ENCODE measurements at places on chromosomes 2 and 18.

DNA sequence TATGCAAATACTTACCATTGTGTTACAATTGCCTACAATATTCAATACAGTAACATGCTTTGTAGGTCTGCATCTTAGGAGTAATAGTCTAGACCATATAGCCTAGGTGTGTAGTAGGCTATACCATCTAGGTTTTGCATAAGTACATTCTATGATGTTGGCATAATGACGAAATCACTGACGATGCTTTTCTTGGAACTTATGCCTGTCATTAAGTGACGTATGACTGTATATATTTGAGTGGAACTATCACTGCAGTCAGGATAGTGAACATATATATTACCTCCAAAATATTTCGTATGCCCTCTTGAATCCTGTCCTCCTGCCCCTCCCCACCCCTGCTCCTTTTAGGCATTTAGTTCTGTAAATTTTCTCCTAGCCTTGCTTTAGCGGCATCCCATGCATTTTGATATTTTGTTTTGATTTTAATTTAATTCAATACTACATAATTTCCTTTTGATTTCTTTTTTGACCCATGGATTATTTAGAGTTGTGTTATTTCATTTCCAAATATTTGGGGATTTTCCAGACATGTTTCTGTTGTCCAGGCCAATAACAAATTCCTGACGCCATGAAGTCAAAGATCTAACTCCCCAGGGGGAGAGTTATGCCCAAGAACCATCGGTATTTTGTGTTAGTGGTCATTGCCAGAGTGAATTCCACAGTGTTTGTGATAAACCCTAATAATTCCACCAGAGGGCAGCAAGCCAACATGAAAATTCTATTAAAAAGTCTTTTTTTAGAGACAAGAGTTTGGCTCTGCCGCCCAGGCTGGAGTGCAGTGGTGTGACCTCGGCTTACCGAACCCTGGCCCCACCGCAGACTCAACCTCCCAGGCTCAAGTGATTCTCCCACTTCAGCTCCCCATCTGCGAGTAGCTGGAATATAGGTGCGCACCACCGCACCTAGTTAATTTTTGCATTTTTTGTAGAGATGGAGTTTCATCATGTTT lies 24.2 kb upstream of the CASP8 start:
- DNase-seq = no peak

DNA sequence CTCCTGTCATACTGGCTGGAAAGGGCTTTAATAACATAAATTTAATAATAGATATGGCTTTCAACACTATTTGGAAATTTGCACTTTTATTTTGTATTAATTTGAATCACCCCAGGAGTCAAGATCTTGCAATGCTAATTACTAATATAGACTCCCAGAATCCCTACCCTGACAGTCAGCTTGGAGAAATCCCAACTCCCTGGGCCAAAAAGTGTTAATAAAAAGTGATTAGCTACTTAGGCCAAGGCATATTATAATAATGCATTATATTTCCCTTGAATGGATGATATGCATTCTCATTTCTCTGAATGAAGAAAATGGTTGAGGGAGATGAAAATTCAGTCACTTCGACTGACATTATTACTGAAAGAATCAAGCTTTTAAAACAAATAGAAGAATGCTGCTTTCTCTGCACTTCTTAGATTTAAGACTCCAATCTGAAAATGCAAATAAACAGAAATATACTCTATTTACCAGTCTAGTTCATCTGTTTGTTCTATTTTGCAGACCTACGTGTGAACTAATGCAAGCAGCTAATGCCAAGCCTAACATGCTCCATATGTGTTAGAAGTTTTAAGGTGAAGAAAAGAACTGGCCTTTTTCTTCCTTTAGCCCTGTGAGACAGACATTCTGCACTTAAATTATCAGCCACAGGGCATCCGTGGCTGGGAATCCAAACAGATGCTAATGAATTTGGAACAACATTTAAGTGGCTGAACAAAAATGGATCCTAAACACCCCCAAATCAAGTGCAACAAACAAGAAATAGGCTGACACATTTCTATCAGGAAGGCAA lies 33.9 kb upstream of the INSIG2 start:
- DNase-seq = no peak

DNA sequence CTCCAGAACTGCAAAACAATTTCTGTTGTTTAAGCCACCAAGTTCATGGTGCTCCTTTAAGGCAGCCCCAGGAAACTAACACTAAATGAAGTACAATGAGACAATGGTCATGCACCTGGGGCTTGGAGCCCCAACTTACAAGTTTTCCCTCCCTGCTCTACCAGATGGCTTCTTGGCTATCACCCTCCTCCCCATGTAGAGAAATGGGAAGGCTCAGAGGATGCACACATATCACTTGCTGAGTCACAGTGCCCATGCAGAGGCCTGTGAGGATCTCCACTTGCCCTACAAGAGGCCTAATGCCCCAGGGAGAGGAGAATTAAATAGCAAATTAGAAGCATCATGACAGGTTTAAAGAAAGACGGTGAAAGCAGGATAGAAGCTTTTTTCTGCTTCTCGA lies 270.9 kb downstream of the TTC32 start:
- no peak for DNase-seq

DNA sequence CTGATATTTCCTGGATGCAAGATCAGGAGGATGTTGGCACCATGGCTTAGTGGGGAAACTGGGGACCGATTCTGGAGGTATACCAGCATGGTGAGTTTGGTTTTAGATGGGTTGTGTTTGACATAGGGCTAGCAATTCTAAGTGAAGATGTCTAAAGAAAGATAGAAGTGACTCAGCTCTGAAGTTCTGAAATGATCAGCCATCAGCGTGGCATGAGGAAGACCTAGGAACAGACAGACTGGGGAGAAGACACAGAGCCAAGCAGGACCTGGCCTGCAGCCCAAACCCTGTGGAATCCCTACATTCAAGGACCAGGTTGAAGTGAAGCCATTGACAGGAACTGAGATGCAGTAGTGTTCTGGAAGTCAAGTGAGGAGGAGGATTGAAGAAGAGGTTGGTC lies 39.8 kb downstream of the HRH4 start:
- no peak for DNase-seq

- DNase-seq = peak; percentile 11
These were observed 645 bp downstream of the KCTD18 start for GRCh38 chr2:200509235-200509611.

- no peak for DNase-seq
These were observed 115.3 kb upstream of the TANK start for GRCh38 chr2:161044921-161045320.

DNA sequence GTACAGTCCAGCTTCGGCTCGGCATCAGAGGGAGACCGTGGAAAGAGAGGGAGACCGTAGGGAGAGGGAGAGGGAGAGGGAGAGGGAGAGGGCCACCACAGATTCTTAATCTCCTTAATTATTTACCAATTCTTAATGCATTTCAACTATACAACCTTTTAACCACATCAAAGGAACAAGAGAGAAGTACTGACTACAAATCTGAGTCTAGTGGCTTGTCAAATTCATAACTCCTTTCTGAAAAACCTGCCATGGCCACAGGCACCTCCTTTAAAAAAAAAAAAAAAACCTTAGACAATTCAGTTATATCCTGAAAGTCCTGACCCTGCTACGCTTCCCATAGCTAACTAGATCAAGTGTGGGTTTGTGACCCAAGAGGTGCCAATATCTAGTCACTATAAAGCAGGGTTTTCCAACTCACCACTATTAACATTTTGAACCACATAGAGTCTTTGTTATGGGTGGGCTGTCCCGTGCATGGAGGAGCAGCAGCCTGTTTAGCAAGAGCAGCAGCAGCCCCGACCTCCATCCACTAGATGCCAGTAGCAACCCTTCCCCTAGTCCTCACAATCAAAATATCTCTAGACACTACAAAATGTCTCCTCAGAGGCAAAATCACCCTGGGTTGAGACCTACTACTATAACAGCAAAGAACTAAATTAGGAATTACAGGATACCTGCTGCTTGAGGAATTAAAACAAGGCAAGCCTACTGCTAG lies 6.8 kb downstream of the ESCO1 start:
- DNase-seq = no peak

GRCh38 chr2:19812166-19812565 lies 89.6 kb downstream of the TTC32 start:
- DNase-seq = no peak

GRCh38 chr2:181462033-181462432 lies 4.8 kb downstream of the ITGA4 start:
- no peak for DNase-seq

GRCh38 chr18:45071956-45072355 lies 391.3 kb downstream of the SETBP1 start:
- DNase-seq = no peak

DNA sequence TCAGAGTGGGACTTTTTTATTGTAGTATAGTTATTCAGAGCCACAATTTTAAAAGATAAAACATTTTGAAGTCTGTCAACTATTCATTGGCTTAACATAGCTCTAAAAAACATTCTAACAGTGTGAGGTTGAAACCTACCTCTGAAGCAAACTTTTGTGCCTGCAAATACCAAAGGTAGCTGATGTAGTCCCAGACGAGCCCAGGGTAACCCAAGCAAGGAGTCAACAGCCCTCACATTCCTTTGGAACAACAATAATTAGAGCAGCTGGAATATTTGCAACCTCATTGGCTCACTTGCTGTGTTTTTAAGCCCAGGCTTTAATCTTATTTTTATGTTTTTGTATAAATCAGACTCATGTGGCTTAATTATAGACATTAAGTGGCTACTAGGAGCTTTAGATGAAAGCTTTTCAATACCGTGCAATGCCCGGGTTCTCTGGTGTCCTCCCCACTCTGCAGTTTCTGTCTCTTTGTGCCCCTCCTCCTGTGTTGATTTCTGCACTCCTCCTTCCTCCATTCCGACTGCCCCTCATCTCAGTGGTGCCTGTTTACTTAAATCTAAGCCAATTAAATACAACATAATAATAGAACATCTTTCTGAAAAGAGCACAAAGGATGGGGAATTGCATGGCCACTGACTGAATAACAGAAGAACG lies 157.9 kb upstream of the UNC80 start:
- DNase-seq = no peak

DNA sequence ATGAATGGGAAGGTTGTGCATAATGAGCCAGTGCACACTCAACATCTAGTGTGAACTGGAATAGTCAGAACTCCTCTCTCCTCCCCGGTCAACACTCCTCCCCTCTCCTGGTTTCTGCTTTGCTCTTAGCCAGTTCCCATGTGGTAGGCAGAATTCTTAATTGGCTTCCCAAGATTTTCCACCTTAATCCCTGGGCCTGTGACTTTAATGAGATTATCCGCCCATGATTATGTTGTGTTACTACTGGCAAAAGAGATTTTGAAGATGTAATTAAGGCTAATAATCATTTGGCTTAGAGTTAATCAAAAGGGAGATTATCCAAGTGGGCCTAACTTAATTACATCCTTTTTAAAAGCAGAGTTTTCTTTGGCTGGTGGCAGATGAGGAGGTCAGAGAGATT lies 34.2 kb upstream of the REV1 start:
- no peak for DNase-seq

GRCh38 chr18:1751249-1751648 lies 820.1 kb downstream of the METTL4 start:
- DNase-seq = no peak

- no peak for DNase-seq
These were observed 223.7 kb downstream of the NUP35 start for GRCh38 chr2:183347969-183348368.

DNA sequence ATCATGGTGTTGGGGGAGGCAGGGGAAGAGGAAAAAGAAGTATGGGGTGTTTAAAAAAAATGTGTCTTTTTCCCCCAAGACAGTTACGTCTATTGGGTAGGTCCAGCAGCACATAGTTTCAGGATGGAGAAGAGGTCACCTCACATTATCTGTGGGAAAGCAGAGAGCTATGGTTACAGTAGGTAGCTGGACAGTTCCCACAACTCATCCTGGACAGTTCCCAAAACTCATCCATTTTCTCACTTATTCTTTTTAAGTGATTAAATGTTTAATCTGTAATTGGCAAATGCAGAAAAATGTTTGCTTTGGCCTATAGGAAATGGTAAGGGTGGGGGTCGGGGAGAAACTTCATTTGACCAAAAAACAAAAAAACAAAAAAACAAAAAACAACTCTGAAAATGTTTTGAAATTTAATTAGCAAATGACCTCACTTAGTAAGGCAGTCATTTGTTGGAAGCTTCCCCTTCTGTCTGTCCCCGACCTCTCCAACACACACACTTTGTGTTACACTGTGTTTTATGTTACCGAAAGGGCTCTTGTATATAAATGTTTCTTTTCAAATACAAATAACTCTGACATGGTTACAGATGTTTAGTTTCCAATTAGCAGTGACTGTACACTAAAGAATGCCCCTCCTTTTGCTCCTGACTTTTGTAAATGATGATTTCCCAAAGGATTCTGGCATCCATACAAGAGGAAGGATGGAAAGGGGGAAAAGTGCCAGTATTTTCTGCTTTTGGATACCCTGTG lies 173.3 kb upstream of the ZFP36L2 start:
- no peak for DNase-seq

DNA sequence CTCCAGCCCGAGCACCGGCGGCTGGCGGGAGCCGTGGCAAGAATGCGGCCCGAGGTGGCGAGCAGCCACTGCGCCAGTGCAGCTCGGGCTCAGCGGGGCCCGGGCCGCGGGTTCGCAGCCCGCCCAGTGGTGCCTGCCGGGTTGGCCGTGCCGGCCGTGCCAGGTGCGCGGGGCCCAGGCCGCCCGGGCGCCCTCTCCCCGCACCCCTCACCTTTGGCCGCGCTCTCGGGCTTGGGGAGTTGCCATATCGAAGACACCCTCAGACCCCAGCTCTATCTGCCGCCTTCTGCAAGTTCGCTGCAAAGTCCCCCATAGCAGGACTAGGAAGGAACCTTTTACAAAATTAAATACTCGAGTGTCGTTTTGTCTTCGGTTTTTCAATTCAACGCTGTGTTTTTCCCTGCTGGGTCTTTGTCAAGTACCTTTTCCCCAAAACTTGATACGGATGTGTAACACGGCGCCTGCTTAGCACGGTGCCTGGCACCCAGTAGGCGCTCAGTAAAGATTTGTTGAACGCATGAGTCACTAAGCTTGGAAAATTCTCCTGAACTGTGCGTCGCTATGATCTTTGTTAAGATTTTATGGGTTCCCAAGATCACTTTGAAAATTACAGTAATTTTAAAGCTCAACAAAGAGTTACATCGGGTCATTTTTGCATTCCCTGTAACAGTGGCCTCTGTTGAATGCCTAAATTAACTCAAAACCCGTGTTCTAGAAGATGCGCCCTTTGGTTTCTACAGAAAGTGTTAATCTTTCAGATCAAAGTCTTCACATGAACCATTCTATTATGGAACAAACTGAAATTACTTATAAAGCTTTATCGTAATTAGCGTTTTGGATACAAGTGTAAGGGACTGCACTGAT lies 750 bp downstream of the STRADB start:
- no peak for DNase-seq

- no peak for DNase-seq
These were observed 103.3 kb upstream of the OSR1 start for GRCh38 chr2:19461504-19462255.

GRCh38 chr18:71832946-71833617 lies 711.1 kb downstream of the CBLN2 start:
- no peak for DNase-seq
